Hematopoietic multipotent progenitor cell treated with erythropoietin and hydrocortisone succinate and interleukin-3 and kit ligand, for 6 days (in vitro differentiated cells): ENCODE measurements at places on chromosomes 13 and 19.

- DNase-seq = no peak
These were observed 44.8 kb downstream of the FLT1 start for GRCh38 chr13:28449826-28450773.

- DNase-seq = no peak
These were observed 328.2 kb downstream of the DIAPH3 start for GRCh38 chr13:59835569-59835968.

- no peak for DNase-seq
These were observed 3.4 kb upstream of the GRWD1 start for GRCh38 chr19:48442116-48443035.

DNA sequence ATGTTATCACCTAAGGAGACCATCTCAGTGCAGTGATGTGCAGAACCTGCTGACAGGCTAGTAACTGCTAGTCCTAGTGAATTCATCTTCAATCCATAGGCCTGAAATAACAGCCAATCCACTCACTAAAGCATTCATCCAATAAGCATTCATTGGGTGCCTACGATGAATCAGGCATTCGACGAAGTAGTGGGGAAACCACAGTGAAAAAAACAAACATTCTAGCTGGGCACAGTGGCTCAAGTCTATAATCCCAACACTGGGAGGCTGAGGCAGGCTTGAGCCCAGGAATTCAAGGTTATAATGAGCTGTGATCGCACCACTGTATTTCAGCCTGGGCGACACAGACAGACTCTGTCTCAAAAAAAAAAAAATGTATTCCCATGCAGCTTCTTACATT is 135.6 kb downstream of the RNF17 start:
- DNase-seq = no peak

DNA sequence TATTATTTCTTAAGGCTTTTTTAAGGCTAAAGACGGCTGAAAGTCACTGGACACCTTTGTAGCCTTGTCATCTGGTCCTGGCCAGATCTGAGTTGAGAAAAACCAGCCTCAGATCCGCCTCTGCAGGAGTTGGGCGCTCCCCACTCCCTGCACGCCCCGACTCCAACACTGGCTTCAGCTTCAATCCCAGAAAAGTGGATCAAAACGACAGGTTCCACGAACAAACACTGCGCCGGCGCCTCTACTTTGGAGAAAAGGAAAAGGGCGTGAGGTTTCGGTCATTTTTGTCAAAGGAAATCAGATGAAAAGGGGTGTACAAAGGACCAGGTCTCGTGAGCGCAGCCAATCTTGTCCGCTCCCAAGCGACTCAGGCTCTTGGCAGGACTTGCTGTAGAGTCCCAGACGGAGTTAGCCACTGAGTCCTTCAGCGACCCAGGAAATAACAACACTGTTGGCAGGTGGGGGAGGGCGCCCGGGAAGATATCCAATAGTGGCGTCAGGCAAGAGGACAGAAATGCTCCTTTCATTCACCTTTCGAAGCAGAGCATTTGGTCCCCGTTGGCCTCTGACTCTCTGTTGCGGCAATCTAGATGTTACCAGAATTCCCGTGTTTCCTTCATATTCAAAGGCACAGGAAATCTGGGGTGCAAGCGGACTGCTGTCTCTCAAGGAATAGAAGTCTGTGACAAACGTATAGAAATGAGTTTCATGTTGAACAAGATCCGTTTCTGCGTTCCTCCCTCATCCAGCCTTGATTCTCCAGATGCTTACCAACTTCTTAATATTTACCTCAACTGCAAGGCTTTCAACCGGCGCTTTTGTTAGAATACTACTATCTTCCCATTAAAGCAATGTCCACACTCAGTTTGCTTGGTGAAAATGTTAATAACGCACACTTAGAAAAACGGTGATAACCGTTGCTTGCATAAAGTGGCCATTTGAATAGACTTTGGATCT is 1.8 kb upstream of the CCNA1 start:
- no peak for DNase-seq

GRCh38 chr13:48939728-48940127 is 36.0 kb upstream of the FNDC3A start:
- DNase-seq = no peak

DNA sequence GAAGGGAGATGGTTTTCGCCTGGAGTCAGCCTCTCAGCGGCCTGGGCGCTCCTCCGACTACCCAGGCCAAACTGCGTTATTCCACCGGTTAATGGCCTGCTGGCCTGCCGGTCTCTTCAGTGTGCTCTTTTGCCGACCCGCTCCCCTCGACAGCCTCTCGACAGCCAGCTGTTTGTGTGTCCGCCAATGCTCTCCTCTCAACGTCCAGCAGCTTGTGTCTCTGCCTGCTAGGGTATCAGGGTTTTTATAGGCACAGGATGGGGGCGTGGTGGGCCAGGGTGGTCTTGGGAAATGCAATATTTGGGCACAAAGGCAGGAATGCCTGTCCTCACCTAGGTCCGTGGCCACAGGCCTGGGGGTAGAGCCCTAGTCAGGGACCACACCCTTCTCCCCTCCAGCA is 1.5 kb upstream of the ZNF235 start:
- no peak for DNase-seq

- DNase-seq = no peak
These were observed 3.7 kb downstream of the WDR83 start for GRCh38 chr19:12670159-12670928.

- DNase-seq = peak; percentile 85
These were observed 78.3 kb downstream of the CYSLTR2 start for GRCh38 chr13:48731957-48732569.

DNA sequence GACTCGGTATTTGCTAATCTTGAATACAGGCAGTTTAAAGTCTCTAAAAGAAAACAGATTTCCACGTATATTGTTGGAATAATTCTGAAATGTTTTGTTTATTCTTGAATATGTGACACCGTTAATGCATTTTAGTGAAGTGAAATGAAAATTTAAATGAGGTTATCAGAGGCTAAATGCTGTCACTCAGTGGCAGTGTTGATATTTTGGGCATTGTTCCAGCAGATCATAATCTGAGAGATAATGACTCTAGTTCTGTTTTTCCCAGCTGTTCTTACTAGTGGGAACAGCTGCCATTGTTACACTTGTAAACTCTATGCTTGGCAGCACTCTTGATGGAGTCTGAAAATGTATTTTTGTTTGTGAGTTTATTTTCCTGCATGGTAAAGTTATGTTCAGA is 365.6 kb upstream of the SLC10A2 start:
- DNase-seq = peak; percentile 54

DNA sequence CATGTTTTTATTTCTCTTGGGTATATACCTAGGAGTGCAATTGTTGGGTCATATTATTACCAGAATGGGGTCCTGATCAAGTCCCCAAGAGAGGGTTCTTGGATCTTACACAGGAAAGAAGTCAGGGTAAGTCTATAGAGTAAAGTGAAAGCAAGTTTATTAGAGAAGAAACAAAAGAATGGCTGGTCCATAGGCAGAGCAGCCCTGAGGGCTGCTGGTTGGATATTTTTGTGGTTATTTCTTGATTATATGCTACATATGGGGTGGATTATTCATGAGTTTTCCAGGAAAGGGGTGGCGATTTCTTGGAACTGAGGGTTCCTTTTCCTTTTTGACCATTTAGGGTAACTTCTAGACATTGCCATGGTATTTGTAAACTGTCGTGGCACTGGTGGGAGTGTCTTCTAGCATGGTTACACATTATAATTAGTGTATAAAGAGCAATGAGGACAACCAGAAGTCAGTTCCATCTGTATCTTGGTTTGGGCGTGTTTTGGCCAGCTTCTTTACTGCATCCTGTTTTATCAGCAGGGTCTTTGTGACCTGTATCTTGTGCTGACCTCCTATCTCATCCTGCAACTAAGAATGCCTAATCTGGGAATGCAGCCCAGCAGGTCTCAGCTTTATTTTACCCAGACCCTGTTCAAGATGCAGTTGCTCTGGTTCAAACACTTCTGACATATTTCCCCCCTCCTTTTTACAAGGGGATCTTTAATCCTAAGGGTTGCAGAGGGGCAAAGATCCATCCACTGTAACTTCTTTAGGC is 41.1 kb downstream of the CEACAM1 start:
- DNase-seq = peak; percentile 23

GRCh38 chr19:18737954-18738351 is 53.2 kb downstream of the COMP start:
- no peak for DNase-seq

- peak; percentile 90 for DNase-seq
These were observed 13.6 kb downstream of the CFD start for GRCh38 chr19:873084-873483.

DNA sequence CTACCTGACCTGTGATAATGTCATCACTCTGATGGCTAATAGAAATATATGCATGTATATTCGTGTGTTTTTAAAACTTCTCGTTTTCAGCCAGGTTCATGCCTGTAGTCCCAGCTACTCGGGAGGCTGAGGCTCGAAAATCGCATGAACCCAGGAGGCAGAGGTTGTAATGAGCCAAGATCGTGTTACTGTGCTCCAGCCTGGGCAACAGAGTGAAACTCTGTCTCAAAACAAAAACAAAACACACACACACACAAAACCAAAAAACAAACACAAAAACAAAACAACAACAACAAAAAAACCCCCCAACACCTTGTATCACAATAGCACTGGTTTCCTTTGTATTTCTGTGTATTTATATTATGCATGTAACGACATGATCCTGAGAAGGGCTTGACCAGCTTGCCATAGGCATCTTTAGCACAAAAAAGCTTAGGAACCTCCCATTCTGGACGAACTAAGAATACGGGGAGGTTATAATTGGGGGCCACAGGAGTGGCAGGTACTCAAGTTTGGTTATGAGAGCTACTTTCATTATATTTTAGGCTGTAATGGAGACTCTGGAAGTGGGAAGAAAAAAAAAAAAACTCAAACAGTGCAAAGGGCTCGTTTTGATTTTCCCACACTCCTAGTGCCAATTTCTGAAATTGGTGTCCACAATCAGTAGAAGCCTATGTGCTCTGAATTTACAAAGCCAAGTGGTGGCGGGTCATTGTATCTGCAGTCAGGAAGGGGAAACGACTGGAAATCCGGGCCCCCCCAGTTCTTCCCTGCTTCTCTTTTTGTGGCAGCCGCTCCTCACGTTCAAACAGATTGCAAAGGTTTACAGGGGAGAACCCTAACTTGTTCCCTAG is 1.2 kb upstream of the ACP7 start:
- DNase-seq = peak; percentile 15

GRCh38 chr13:24284889-24285565 is 24.4 kb upstream of the C1QTNF9 start:
- no peak for DNase-seq

GRCh38 chr13:111202745-111203144 is 87.6 kb downstream of the ARHGEF7 start:
- peak; percentile 34 for DNase-seq

- DNase-seq = peak; percentile 61
These were observed 3.0 kb downstream of the PEG3 start for GRCh38 chr19:56837492-56838023.

- DNase-seq = no peak
These were observed 9.5 kb downstream of the C13orf46 start for GRCh38 chr13:113964251-113964995.

GRCh38 chr13:49213997-49214916 is 5.9 kb upstream of the MLNR start:
- DNase-seq = no peak

DNA sequence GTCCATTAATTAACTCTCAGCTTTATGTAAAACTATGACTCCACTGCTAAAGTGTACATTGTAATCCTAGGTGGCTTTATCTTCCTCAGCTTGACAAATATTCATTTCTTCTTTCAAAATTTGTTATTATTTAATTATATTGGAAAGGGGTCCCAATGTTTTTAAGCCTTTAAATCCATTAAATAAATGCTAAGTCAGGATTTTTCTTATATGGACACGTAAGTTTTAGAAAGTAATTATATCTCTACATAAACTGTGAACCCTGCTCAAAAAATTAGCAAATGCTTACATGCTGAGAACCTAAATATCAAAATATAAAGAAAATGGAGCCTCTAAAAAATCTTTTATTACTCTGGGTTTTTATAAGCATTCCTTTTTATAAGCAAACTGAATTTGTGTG is 78.2 kb upstream of the MIR17HG start:
- no peak for DNase-seq

DNA sequence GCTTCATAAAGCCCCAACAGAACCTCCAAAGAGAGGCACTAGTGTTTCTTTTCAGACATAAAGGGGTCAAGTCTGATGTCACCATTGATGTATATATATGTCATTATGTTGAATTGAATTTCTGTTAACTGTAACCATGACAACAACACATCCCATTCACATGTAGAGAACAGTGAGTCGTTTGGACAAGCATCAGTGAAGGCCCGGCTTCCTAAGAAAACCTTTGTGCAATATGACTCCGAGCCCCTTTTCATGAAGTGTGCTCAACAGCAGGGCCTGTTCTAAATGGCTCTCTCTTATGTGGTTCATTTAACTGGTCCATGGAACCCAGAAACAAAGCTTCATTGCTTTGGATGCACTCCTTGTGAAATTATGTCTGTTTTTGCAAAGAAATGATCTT is 67.2 kb upstream of the UBL3 start:
- no peak for DNase-seq

DNA sequence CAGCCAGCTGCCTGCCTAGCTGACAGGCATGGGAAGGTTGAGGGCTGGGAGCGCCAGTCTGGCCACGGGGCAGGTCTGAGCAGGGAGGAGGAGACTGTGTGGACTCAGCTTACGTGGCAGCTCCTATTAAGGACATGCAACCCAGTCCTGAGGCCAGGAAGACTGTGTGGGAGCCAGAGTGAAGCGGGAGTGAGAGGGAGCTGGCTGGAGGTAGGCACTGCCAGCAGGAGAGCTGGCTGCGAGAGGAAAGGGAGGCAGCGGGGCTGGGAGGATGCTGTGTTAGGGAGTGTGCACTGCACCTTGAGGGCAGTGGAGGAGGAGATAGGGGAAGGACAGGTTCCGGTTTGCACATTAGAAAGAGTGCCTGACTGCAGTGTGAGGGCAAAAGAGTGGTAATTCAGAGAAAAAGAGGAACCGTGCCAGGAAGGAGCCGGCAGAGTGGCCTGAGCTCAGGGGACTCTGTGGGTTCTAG is 99.2 kb downstream of the SLC7A1 start:
- DNase-seq = peak; percentile 70

- no peak for DNase-seq
These were observed 20.8 kb downstream of the ANKRD10 start for GRCh38 chr13:110894086-110894485.

DNA sequence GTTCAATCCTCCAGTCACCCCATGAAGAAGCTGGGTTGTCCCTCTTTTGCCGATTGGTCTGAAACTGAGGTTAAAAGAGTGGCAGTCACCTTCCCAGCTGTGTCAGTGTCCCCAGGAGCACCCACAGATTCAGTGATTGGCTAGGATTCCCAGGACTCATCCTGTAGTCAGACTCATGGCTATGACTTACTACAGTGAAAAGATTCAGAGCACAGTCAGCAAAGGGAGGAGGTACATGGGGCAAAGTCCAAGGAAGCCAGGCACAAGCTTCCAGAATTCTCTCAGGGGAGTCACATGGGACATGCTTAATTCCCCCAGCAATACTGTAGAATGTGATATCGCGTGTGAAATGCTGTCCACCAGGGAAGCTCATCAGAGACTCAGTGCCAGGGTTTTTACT is 14.2 kb downstream of the ZNF473 start:
- DNase-seq = no peak

DNA sequence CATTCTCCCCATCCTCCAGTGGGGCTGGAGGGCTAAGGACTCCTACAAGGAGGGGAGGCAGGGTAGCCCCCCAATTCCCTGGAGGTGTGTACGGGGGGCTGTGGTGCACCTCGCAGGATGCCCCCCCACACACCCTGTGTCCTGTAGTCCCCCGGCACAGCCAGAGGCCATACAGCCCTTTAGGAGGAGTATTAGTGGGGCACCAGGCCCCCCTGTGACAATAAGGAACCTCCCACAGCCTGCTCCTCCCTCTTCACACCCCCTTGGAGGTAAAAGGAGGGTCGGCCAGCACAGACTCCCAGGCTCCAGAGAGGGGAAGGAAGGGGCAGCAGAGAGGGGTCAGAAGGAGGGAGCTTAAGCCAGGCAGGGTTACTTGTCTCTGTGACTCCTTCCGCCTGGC is at the start of gene NANOS3:
TSS of gene NANOS3 (plus strand) at position 301 of the 400 bp plus-strand sequence. CDS start 115 bp downstream, outside the sequence.
- no peak for DNase-seq
